ENCODE measurements at places on chromosomes 1 and 21.

GRCh38 chr1:93703643-93704042 lies 22.0 kb upstream of the BCAR3 start:
- no peak for DNase-seq

DNA sequence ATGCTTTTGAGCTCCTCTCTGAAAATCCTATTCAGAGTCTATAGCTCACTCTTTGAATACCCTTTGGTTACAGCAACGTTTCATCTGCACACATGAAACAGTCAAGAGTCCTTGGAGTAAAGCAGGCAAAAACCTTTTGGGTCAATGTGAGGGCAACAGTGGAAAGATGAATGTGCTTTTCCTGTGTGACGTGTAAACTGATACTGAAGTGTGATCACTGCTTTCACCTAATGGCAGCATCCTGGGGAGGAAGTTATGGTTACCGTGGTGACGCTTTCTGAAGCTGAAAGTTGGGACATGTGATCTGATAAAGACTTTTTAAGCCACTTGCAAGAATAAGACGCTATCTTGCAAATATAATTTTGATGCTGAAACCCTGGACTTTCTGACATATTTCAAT lies 160.0 kb downstream of the SEC16B start:
- DNase-seq = no peak

- no peak for DNase-seq
Measured at GRCh38 chr1:9848022-9848421, 24.3 kb upstream of the CLSTN1 start.

GRCh38 chr1:30601316-30602085 lies 121.9 kb downstream of the MATN1 start:
- no peak for DNase-seq

DNA sequence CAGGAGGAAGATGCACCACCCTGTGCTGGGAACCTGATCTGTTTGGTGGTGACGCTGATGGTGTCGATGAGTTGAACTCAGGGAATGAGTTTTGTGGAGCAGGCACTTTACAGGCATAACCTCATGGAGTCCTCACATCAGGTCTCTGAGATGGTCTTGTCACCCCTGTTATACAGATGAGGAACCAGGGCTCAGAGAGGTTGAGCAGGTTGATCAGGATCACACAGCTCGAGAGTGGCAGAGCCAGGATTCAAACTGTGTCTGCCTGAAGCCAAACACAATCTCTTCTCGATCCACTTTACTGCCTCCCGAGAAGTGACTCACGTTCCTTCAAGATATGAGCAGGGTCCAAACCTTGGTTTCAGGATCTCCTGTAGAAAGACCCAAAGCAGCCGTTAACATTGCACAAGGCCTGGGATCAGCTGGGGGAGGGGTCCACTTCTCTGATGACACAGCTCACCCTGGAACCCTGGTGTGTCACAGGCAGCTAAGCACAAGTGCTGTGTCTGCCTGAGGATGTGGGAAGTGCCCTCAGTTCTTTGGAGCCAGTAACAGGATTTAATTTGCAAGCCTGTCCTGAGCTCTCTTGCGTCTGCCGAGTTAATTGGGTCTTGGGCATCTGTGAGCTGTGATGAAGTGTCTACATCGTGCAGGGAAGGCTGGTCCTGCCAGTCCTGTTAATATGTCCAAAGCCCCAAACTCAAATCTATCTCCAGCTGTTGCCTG lies 65.4 kb upstream of the STUM start:
- DNase-seq = no peak

- DNase-seq = no peak
Measured at GRCh38 chr1:59063501-59063900, 233.4 kb upstream of the FGGY start.

Data from anterior cingulate cortex (tissue), 58 donors.